ENCODE measurements at places on chromosomes 16 and 17.

DNA sequence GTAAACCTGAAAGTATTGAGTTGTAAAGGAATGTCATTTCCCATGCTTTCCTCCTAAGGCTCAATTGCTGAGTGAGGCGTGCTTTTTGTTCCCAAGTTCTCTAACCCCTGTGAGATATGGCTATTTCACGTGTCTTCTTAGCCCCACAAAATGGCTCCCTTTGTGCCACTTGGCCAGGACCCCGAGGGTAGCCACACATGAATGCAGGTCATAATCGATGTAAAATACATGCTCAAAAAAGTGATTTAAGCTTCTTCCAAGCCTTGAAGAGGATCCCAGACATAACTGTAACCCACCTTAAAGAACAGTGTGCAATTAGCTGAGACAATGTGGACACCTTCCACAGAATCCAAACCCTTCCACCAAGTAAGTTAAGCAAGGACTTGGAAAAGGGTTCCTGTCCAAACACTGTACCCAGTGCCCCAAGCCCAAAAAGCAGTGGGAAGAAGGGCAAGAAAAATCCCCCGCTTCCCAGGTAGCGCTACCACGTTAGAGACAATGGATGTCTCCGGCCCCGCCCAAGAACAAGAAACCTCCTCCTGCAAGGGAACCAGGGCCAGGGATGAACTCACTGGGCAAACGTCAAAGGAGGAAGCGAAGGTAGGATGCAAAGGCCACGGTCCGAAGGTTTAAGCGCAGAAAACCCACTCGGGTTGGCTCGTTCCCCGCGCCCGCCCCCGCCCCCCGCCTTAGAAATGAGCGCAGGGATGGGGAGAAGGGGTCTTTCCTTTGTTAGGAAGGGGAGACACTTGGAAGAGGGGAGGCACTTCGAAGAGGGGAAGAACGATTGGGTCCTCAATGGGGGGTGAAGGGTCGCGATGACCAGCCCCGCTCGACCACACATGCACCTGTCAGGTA is 1.2 kb downstream of the JPT1 start:
- peak; percentile 18 for DNase-seq

GRCh38 chr17:33889040-33889439 is 366.0 kb upstream of the CCL2 start:
- DNase-seq, result no peak

GRCh38 chr16:49835161-49835777 is 20.6 kb downstream of the ZNF423 start:
- no peak for DNase-seq

- DNase-seq, result no peak
Observed at GRCh38 chr16:16092925-16093627, 130.2 kb downstream of the ABCC6 start.

- no peak for DNase-seq
Observed at GRCh38 chr16:81938326-81939163, 72.7 kb downstream of the SDR42E1 start.

DNA sequence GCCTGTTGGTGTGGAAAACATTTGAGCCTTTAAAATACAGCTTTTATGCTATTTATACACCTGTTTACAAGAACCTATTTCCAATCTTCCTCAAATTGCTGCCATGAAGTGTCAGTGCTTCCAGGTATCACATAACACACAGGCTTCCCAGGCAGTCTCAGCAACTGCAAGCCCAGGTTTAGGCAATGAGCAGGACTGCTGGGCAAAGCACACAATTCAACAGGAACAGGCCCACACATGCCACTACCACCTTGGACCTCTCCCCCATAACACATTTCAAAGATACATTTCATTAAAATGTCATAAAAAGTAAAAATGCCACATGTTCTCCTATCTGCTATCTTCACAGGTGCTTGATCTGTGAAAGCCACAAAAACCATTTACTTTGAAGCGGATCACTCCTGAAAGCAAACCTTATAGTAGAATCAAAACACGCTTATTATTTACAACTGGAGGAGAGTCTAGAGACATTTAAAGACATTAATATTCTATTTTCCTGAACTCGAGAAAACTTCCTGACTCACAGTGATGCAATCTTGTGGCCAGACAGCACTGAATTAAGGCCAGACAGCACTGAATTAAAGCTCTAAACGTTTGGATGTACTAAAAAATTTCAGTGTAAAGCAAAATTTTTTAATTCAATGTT is 31.5 kb downstream of the ANKFY1 start:
- DNase-seq, result peak; percentile 12

DNA sequence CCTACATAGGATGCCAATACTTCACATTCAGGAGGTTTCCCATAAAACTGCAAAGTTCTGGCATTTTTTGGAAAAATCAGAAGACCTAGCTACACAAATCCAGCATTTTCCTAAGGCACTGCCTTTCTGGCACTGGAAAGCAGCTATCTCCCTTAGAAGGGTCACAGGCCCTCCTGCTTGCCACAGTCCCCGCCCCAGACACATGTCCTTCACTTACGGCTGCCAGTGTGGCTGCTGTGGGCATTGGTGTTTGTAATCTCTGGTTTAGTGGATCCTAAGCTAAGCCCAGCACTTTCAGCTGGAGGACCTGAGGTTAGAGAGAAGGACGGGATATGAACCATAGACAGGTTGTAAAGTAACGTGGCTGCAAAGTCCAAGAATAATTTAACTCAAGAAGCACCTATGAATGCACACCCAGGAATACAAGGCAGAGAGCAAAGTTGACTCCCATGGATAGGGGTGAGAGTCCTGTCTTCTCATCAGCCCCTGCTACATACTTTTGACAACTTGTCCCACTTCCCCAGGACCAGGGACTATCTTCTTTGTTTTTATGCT is 100.0 kb downstream of the XYLT1 start:
- no peak for DNase-seq

DNA sequence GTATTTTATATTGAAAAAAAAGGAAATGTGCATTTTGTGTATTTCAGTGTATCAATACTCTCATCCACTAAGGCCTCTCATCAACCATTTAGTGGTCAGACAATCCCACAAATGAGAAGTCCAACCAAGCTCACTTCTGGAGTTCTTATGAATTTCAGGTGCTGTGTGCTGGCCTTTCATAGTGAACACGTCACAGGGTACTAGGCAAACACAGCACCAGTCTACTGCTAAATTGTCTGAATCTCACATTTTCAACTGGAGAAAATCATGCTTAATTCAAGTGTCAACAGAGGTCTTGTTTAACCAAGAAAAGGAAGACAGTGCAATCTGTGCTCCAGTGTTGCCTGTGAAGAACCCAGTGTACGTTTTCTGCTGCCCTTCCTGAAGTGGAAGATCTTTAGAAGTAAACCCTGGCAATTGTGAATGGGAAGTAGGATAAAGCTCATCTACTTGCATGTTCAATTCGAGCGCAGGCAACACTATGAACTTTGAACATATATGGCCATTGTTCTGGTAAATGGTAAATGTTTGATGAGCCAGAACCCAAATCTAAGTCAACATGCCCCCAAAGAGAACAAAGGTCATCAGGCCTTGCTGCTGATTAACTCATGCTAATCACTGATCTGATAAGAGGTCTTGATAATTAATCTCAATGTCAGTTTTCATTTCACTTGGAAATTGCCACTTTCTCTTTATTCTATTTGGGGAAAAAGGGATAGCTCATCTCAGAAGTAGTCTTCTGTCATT is 439.2 kb upstream of the SOX9 start:
- no peak for DNase-seq

GRCh38 chr17:16407911-16408588 is 7.3 kb upstream of the TRPV2 start:
- DNase-seq, result no peak

- DNase-seq, result no peak
Observed at GRCh38 chr17:30414486-30414885, 35.8 kb downstream of the CPD start.

GRCh38 chr16:81071805-81072204 is 5.2 kb downstream of the C16orf46 start:
- no peak for DNase-seq

- DNase-seq, result no peak
Observed at GRCh38 chr16:80862160-80862705, 57.8 kb upstream of the CDYL2 start.

GRCh38 chr17:75348386-75349012 is 57.0 kb downstream of the GRB2 start:
- no peak for DNase-seq
